Anterior cingulate cortex (tissue), 58 donors: ENCODE measurements at places on chromosomes 5 and 9.

DNA sequence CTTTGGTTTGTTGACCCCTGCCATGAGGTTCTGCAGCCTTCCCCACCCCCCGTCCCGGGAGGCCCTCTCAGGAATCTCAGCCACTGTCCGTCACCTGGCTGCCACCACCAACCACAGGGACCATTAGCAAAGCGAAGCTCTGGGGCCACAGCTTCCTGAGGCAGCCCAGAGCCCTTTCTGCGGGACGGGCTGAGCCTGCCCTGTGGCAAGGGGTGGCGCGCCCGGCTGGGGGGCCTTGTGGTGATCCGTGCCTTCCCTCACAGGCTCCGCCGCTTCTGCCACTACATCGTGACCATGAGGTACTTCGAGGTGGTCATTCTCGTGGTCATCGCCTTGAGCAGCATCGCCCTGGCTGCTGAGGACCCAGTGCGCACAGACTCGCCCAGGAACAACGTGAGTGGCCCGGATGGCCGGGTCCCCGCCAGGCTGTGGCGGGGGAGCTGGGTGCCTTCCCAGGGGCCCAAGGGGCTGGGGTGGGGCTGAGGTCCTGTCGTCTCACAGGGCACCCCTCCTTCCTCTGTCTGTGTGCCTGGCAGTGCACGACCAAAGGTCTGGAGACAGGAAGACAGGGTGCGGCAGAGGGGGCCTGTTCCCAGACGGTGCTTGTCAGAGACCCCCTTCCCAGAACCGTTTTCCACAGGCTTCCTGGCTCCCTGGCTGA lies 169.2 kb downstream of the CACNA1B start:
- DNase-seq: no peak

GRCh38 chr5:17928581-17928981 lies 294.3 kb downstream of the TAF11L14 start:
- no peak for DNase-seq

DNA sequence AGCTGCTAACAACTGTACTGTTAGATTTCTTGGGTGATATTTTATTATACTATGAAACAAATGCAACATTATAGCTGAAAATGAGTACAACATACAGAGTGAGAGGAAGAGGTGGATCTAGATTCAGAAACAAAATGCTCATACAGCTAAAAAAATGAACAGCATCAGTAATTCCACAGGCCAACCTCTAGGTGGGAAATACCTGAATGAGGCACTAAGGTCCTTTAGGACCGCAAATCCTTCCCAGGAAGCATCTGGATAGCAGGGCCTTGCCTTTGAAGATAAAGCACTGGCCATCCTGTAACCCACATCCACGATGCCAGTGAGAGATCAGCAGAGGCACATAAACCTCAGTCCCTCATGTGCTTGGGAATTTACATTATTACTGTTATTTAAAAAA lies 310.8 kb downstream of the YTHDC2 start:
- no peak for DNase-seq

GRCh38 chr9:100309992-100310391 lies 42.8 kb downstream of the TEX10 start:
- DNase-seq: no peak

- no peak for DNase-seq
Observed at GRCh38 chr5:160548949-160549645, 127.4 kb downstream of the PTTG1 start.

- no peak for DNase-seq
Observed at GRCh38 chr5:30100929-30101328, 1092.6 kb upstream of the CDH6 start.

DNA sequence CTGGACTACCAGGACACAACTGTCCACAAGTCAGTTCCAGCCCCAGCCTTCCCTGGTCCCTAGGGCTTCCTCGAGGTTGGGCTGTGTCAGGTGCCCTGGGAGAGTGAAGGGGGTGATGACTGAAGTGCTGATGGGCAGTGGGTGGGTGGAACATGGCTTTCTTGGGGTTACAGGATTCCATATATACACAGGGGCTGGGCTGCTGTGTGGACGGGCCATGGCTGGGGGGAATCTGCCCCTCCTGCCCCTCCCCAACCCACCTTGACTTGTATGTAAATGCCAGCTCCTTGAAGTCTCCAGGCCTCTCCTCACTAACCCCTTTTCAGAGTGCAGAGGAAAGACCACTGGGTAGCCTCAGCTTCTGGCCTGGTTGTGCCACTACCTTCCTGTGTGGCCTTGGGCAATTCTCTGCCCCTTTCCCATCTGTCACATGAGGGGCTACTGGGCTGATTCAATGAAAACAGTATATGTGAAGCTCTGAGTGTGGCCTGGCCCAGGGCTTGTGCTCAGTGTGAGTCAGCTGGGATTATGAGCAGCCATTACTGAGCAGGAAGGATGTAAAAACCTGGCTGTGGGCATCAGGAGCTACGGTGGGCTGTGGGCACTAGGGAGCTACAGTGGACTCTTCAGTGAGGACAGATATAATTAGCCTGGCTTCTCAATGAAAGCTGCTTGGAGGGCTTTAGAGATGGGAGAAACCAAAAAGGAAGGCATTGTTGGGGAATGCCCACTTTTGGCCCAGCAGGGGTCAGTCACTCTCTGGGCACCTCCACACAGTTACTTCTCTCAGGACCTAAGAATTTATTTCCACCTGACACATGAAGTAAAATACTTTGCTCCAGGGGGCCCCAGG lies 23.3 kb downstream of the PITX1 start:
- no peak for DNase-seq

DNA sequence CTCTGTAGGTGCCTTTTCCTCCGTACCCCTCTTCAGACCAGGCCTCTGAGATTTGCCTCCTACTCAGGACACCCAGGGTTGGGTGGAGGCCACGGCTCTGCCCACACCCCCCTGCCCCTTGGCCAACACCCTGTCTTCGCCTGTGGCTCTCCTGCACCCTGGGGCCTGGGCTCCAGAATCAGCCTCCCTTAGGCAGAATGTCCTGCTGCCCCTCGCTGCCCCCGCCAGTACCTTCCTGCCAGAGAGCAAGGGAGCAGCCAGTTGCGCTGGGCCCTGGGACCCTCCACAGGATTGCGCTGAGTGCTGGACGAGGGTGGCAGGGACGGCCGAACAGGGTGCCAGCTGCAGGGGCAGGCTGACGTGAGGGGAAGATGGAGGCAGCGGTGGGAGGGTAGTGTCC lies 53.5 kb downstream of the COL5A1 start:
- DNase-seq: no peak

GRCh38 chr9:15240927-15241326 lies 66.1 kb downstream of the TTC39B start:
- no peak for DNase-seq

GRCh38 chr5:116365006-116365496 lies 209.6 kb downstream of the SEMA6A start:
- DNase-seq: no peak

- no peak for DNase-seq
Observed at GRCh38 chr9:99451112-99451606, 229.1 kb downstream of the SEC61B start.

- no peak for DNase-seq
Observed at GRCh38 chr9:115103746-115104477, 14.0 kb downstream of the TNC start.

- DNase-seq: no peak
Observed at GRCh38 chr5:56981548-56982315, 29.8 kb upstream of the MIER3 start.

DNA sequence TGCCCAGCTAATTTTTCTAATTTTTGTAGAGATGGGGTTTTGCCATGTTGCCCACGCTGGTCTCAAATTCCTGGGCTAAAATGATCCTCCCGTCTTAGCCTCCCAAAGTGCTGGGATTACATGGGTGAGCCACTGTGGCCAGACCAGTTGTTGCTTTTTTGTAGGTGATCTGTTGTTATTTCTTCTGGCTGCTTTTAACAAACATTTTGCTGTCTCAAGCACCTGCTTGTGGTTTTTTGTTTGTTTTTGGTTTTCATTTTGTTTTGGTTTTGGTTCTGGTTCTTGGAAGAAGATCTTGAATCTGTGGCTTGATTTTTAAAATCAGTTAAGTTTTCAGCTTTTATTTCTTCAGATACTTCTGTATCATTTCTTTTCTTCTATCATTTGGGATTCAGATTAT lies 21.1 kb downstream of the ERCC6L2 start:
- DNase-seq: no peak

GRCh38 chr5:103646698-103647614 lies 84.4 kb upstream of the NUDT12 start:
- DNase-seq: no peak

DNA sequence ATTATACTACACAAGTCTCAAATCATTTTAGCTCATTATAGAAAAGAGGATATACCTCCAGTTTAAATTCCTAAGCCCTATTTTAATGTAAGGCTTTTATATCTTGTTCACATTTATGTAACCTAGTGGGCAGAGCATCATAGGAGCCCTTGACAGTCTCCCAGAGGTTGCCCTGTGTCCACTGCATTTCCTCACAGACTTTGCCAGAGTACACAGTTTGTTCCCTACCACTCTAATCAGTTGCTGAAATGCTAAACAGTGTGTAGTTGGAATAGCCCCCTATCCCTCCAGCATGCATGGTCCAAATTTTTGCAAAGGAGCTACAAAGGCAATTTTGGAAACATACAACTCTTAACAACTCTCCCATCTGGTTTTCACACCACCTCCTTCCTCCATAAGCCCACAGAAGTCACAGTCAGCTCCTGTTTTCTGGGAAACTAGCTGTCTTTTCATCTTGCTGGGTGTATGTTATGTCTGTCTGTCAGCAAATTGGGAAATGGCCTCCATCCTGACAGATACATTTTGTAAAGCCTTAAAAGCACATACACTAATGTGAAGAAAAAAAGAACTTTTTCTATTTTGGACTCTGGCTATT lies 212.2 kb downstream of the DENND1A start:
- DNase-seq: no peak

DNA sequence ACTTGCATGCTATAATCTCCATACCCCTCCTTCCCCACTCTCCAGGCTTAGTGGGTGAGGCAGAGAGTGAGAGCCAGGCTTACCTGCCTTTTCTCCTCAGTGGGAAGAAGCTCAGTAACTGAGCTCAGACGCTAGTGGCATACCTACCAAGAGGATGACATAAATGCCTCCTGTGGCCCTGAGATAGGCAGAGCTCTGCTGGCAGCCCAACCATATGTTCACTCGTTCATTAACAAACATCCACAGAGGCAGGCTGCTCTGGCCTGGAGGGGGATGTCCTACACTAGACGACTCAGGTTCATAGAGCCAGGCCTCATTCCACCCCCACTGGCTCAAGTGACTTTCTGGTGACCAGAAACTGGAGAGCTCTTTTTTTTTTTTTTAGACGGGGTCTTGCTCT lies 81.3 kb downstream of the THBS4 start:
- DNase-seq: no peak

DNA sequence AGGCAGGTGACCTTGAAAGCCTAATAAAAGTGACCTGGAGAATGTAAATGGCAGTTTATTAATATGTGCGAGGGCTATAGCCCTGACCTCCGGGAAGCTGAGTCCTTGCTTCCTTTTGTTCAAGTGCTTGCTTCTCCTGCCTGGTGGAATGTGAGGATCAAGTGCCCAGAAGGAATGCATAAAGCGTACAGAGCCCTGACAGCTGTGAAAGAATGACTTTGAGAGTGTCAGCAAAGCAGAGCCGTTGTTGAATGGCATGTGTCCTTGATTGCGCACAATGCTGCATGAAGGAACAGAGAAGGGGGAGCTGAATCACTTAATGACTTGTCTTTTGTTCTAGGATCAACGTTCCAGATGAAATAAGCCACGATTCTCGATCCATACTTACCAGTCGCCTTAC lies 133.0 kb downstream of the SLF1 start:
- DNase-seq: no peak

- no peak for DNase-seq
Observed at GRCh38 chr5:89034588-89034987, 151.6 kb upstream of the MEF2C start.

DNA sequence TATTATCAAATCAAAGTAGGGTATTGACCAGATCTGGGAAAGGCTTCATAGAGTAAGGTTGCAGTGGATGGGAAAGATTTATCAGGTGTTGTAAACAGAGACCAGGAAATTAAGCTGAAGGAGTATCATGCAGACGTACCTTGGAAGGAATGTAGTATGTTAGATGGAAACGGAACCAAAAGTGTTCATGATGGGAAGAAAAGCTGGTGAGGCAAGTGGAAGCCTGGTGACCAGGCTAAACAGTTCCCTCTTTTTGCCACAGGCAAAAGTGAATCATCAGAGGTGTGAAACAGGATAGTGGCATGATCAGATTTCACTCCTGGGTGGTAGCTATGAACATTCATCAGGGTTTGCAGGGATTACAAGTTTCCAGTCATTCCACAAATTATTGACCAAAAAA lies 780.1 kb upstream of the DMAC1 start:
- no peak for DNase-seq

DNA sequence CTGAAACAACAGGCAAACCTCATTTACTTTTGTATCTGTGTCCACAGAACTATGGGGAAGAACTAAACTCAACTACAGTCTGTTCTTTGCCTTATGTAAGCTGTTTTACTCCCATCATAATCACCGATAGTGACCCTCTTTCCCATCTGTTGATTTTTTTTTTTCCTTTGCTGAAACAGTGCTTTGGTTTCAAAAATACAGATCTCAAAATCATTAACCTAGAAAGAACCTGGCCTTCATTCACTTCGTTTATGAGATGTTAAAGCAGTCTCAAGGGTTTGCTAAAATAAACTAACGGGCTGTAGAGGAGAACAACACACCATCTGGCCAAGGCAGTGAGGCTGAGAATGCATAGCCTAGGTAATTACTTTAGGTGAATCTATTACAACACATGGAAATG lies 706.6 kb upstream of the ZNF608 start:
- DNase-seq: no peak

DNA sequence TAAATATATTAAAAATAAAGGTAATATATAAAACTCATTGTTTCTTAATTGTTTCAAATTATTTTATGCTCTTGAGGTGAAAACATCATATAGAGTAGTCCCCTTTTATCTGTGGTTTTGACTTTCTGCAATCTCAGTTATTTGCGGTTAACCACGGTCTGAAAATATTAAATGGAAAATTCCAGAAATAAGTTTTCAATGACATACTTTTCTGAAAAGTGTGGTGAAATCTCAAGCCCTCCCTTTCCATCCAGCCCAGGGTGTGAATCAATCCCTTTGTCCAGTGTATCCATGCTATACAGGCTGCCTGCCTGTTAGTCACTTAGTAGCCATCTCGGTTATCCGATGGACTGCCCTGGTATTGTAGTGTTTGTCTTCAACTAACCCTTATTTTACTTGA lies 546.7 kb upstream of the DMAC1 start:
- no peak for DNase-seq

- no peak for DNase-seq
Observed at GRCh38 chr5:16797951-16798350, 138.1 kb downstream of the MYO10 start.

- DNase-seq: no peak
Observed at GRCh38 chr9:6759185-6759977, 1.6 kb downstream of the KDM4C start.
